ENCODE measurements at places on chromosomes 5 and 9. TPM values are rescaled to one million over a fixed set of nuclear protein-coding genes. Genes with fewer than 3 reads are reported as not detected.

IL13 gene
- total RNA-seq = not detected

TTC16 gene
- total RNA-seq = not detected

AIF1L gene
- 0.22 TPM for total RNA-seq

TRAF1 gene
- total RNA-seq = 1.7 TPM

GPX8 gene
- total RNA-seq = 102 TPM

SAXO1 gene
- total RNA-seq = not detected

IPPK gene
- 17.2 TPM for total RNA-seq

Data from placental pericyte (primary cell).